A673 (cell line): ENCODE measurements at places on chromosomes 5 and 9.

DNA sequence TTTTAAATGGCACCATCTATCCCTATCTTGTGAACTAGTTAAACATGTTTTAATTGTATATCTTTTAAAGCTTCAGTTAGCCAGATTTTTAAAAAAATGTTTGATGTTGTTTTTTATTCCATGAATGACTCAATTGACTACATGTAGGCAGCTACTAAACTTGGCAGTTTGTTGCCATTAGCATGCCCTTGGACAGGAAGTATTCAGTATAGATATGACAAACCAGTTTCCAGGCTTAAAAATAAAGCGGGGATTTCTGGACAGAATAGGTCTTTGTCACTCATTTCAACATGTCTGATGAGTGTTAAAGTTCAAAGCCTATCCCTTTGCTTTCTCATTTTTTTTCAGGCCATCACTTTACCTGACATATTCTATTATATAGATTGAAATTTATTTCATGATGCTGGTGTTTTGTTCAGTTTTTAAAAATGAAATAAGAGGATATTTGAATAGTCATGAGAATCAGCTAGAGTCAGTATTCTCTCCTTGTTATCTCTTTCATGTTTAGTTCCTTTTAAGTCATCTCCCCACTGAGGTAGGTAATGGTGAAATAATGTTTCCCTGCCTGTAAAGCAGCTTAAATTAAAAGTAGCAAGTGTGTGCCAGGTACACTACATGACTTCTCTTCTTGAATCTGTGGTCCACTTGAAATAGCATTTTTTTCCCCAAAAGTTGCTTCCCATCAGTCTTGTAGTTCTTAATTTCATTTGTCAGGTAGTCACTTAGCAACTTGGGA lies 11.9 kb downstream of the TNFAIP8 start:
- no peak overlapping the region for H3K4me3 ChIP-seq
- DNase-seq = no peak
- no peak overlapping the region for H3K27ac ChIP-seq
- H3K4me1 ChIP-seq = peaks cover 11% of the 10 kb centered on the region
- no peaks in the 10 kb centered on the region for H3K27me3 ChIP-seq
- no peaks in the 10 kb centered on the region for H3K36me3 ChIP-seq

GRCh38 chr9:107710953-107711352 lies 221.4 kb upstream of the KLF4 start:
- peaks cover 2% of the 10 kb centered on the region for H3K27me3 ChIP-seq
- no peaks in the 10 kb centered on the region for H3K36me3 ChIP-seq
- H3K4me3 ChIP-seq = no peak overlapping the region
- H3K4me1 ChIP-seq = no peaks in the 10 kb centered on the region
- no peak for DNase-seq

GRCh38 chr9:29211580-29212396 lies 1638.5 kb upstream of the C9orf72 start:
- no peaks in the 10 kb centered on the region for H3K36me3 ChIP-seq
- peak; percentile 88 for DNase-seq
- H3K27me3 ChIP-seq = no peaks in the 10 kb centered on the region
- H3K27ac ChIP-seq = peak overlapping the region; percentile 91

DNA sequence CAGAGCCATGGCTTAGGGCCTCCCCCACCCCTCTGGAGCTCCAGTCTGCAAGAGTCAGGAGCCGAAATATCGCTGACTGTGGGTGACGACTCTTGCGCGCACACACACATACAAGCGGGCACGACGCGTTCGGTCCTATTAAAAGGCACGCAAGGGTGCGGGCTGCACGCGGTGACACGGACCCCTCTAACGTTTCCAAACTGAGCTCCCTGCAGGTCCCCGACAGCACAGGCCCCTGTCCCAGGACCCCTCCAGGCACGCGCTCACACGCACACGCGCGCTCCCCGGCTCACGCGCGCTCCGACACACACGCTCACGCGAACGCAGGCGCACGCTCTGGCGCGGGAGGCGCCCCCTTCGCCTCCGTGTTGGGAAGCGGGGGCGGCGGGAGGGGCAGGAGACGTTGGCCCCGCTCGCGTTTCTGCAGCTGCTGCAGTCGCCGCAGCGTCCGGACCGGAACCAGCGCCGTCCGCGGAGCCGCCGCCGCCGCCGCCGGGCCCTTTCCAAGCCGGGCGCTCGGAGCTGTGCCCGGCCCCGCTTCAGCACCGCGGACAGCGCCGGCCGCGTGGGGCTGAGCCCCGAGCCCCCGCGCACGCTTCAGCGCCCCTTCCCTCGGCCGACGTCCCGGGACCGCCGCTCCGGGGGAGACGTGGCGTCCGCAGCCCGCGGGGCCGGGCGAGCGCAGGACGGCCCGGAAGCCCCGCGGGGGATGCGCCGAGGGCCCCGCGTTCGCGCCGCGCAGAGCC lies at the start of gene GRIN1:
GRIN1 (plus strand) TSS at position 433 of the 746 bp plus-strand sequence. CDS start 333 bp downstream, outside the sequence.
- peak; percentile 58 for DNase-seq
- no peaks in the 10 kb centered on the region for H3K36me3 ChIP-seq
- no peaks in the 10 kb centered on the region for H3K4me1 ChIP-seq
- peaks cover 95% of the 10 kb centered on the region for H3K27me3 ChIP-seq
- no peak within 1 kb of the TSS for H3K4me3 ChIP-seq

DNA sequence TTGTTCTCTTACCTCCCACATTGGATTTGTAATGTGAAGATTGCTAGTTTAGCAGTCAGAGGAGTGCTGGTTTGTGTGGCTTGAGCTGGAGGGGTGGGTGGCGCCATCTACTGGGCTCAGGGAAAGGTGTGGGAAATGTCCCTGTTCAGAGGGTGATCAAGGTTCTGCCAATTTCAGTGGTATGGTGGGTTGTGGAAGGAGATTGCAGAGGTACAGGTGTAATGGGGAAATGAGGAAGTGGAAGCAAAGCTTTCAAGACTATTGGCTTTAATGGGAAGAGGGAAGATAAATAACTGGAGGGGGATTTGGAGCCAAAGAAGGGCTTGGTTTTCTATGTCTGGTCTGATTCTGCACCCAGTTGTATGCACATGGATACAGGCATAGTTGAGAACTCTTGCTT lies 76.4 kb downstream of the OSMR start:
- H3K27ac ChIP-seq = no peak overlapping the region
- peaks cover 17% of the 10 kb centered on the region for H3K36me3 ChIP-seq
- H3K27me3 ChIP-seq = no peaks in the 10 kb centered on the region
- H3K4me1 ChIP-seq = no peaks in the 10 kb centered on the region
- H3K4me3 ChIP-seq = no peak overlapping the region

DNA sequence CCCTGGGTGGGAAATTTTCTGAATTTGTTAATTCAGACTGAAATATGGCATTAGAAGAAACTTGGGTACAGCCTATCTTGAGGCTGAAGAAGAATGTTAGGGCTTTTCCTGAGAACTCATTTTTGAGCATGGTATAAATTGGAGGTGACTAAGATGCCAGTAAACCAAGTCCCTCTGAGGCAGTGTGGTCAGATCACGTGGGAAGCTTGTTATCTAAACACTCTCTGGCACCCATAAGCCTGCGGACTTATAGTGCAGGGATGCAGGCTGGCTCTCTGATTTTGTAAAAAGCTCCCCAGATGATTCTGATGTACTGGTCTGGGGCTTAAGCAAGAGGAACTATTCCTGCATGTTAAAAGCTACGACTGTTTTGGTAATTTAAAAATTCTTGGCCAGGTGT lies 34.3 kb downstream of the MTMR12 start:
- H3K4me3 ChIP-seq = no peak overlapping the region
- H3K27me3 ChIP-seq = no peaks in the 10 kb centered on the region
- peaks cover 15% of the 10 kb centered on the region for H3K4me1 ChIP-seq
- peaks cover 10% of the 10 kb centered on the region for H3K36me3 ChIP-seq

DNA sequence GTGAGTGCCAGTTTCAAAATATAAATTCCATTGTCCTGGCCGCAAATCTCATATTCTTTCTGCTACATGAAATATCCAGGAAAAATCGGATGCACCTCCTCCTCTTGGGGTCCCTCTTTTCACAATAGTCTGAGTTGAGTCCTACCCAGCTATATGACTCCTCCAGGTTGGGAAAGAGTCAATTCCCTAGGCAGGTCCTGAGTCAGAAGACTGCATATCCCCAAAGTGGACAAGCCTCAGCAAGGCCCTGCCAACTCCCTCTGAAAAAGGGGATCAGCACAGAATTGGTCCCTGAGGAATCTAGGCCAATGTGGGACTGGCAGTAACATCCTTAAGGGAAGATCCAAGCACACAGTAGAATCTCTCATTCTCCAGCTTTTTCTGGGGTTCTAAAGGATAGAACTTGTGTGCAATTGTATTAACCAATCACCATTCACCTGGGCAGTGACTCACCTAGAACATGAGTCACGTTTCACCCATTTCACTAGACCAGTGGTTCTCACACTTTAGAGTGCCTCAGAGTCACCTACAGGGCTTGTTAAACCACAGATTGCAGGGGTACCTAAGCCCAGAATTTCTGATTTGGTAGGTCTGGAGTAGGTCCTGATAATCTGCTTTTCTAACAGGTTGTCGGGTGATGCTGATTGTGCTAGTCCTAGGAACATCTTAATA lies 44.7 kb upstream of the TMEM215 start:
- H3K27me3 ChIP-seq = no peaks in the 10 kb centered on the region
- H3K4me3 ChIP-seq = no peak overlapping the region
- H3K4me1 ChIP-seq = no peaks in the 10 kb centered on the region
- no peak for DNase-seq

- peaks cover 97% of the 10 kb centered on the region for H3K36me3 ChIP-seq
- H3K27ac ChIP-seq = peak overlapping the region; percentile 22
- DNase-seq = no peak
- no peaks in the 10 kb centered on the region for H3K27me3 ChIP-seq
- H3K4me1 ChIP-seq = no peaks in the 10 kb centered on the region
- no peak overlapping the region for H3K4me3 ChIP-seq
These were observed 22.2 kb upstream of the CTSL start for GRCh38 chr9:87703636-87704276.

DNA sequence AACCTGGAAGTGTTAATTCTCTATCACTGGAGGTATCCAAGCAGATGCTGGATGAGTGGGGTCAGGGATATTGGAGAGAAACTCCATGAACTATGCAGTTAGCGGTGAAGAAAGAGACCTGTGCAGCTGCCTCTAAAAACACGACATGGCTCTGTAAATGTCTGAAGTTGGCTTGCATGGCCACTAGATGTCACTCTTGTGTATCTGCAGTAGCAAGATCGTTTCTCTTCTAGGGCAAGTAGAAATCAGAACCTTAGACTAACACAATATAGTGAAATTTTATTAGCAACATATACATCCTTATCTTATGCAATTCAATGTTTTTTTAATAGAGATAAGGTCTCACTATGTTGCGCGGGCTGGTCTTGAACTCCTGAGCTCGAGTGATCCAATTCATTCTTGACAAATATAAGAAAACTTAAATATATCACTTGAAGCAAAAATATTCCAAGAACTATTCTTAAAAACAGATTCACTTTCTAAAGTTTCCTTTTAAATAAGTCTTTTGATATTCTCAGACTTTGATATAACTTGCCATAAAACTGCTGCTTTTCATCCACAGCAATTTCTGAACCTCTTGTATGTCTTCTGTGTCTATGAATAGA lies 2.9 kb downstream of the OR2S2 start:
- H3K4me1 ChIP-seq = no peaks in the 10 kb centered on the region
- no peak overlapping the region for H3K27ac ChIP-seq
- H3K36me3 ChIP-seq = no peaks in the 10 kb centered on the region
